Activated naive CD4-positive, alpha-beta T cell treated with anti-CD3 and anti-CD28 coated beads, Interleukin-2, amount 50 U/mL, for 16 hours (primary cell): ENCODE measurements at places on chromosomes 12 and 14.

GRCh38 chr14:65581799-65582198, 169.3 kb downstream of the FUT8 start:
- no peak for DNase-seq

DNA sequence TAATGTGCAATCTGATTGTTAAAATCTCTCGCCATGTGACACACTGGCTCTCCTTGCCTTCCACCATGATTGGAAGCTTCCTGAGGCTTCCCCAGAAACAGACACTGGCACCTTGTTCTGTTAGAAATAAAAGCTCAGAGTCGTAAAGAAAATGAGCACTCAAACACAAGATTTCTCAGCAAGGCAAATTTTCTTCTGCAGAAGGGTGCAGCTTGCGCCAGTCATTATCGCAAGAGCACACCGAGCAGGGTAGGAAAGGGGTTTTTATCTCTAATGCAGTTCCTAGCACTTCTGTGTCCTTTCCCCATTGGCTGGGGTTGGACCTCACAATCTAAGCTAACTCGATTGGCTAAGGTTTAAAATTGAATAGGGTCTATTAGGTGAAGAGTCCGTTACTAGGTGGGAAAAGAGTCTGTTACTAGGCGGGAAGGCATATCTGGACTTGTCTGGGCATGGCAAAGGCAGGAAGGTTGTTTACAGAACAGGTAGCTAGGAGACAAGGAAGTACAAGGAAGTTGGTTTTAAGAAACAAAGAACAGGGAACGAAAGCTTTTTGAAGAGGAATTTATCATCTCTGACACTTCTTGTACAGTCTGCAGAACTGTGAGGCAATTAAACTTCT, 62.6 kb upstream of the BICD1 start:
- DNase-seq, result no peak

DNA sequence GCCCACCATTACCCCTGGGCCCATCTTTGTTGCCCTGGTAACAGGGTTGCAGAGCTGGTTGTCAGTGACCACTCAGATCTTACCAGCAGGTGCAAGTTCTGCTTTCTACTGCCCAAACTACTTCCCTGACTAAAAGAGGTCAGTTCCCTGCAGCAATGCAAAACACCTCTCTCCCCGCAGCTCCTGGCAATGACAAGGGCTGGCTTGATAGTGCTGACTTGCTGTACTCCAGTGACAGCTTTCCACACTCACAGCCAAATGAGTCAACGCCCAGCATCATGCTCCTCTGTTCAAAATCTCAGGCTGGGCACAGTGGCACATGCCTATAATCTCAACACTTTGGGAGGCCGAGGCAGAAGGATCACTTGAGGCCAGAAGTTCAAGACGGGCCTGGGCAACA, 90.6 kb downstream of the CIT start:
- DNase-seq, result no peak

DNA sequence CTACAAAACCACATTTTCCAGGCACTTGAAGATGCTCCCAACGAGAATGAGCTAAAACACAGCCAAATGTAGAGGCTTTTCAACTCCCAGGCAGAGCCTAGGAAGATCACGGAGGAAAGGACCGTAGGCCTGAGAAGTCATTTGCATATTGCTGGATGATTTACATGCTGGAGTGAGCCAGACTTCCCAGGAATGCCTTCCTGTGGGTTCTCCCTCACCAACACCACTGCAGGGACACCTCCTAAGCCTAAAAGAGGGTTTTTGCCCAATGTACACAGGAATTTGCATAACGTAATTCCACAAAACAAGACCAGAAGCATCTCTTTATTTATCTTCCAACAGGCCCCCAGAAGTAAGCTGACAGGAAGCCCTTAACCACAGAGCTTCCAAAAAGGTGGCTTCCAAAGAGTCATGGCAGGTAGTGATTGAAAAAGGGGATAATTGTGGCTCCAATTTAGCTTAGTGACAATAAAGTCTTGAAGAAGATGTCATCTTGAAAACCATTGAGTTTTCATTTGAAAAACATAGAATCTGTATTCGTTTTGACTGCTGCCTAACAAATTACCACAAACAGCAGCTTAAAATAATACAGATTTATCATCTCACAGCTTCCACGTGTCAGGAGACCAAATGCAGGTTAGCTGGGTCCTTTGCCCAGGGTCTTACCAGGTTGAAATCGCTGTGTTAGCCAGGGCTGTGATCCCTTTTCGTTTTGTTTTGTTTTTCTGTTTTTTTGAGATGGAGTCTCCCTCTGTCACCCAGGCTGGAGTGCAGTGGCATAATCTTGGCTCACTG, 116.2 kb downstream of the EGLN3 start:
- DNase-seq, result no peak

- DNase-seq, result no peak
Measured at GRCh38 chr12:77891518-77892147, 60.9 kb downstream of the NAV3 start.

DNA sequence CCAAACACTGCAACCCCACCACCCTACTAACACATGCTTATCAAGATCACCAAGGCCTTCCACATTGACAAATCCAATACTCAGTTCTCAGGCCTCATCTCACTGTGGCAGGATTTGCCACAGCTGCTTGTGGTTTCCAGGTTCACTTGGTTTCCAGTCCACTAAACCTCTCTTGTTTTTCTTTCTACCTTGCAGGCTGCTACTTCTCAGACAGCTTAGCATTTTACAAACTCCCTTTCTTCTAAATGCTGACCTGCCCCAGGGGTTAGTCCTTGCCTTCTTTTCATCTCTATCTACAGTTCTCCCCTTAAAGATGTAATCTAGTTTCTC, 84.1 kb downstream of the BCAT1 start:
- no peak for DNase-seq

DNA sequence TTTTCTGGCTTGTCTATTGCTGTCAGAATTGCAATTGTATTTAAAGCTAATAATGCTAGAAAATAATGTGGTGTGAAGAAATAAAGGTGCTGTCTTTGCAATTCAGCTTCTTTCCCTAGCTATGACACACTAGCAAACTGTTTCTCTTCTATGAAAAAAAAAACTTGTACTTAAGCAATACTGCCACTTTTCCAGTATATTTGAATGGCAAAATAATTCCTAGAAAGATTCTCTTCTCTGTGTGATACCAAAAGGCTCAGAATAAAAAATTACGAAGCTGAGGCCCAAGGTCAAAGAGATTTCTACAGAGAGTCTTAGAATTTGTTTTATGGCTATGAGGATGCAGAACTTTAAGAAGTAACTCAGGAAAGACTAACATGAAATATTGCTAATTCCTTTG, 235.5 kb downstream of the ADAMTS20 start:
- DNase-seq, result no peak

GRCh38 chr14:22466491-22466890, 122.5 kb downstream of the DAD1 start:
- no peak for DNase-seq

- DNase-seq, result no peak
Measured at GRCh38 chr12:20350495-20350894, 17.8 kb upstream of the PDE3A start.

DNA sequence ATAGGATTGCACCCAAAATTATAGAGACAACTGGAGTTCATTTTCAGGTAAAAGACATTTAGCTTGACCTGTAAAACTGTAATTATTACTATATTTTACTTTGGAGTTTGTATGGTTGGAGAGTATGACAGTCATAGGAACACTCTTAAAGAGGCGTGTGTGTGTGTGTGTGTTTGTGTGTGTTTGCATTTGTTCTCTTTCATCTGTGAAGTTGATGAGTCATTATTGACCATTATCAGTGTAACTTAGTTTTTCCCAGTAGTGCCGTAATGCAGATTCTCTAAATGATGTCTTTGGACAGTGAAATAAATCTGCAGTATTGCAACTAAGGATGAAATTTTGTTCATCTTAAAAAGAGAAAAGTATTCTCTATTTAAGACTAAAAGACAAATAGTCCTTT, 13.0 kb downstream of the WASHC4 start:
- DNase-seq, result no peak

GRCh38 chr12:6768990-6769389, 2.8 kb downstream of the PTMS start:
- no peak for DNase-seq

DNA sequence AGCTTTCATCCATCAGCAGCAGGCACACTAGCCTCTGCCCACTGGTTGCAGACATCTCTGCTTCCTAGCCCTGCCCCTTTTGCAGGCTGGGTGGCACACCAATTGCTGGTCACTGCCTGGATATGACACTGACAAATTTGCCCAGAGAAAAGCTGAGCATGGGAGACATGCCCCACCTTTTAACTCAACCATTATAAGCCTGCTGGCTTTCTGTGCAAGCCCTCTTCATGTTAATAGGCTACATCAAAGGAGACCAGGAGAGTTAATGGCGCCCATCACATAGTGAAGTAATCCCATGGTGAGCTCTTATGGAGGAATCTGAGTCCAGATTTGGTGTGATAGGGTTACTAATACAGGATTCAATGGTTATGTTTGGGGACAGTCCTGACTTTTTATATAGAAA, 139.2 kb downstream of the KICS2 start:
- DNase-seq, result no peak

GRCh38 chr12:26205941-26206340, 10.6 kb downstream of the SSPN start:
- DNase-seq, result no peak

DNA sequence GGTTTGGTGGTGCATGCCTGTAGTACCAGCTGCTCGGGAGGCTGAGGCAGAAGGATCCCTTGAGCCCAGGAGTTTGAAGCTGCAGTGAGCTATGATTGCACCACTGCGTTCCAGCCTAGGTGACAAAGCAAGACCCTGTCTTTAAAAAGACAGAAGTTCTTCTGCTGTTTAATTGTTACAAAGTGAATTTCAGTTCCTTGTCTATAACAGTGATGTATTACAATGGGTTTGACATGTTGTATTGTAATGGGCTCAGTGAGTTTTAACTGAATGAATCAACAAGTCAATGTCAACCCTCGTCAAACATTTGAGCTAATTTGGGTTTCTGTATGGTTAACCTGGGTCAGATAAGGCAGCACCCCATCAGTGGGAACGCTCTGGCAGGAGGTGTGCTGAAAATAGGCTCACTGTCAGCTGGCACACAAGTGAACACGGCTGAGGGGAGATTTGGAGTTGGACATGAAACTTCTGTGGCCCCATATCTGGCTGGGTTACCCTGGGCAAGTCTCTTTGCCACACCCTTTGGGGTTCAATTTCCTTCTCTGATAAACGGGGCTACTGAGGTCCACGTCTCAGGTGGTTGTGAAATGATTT, 14.0 kb upstream of the TRPV4 start:
- no peak for DNase-seq
